ENCODE measurements at places on chromosomes 4 and X.
A peak's percentile ranks its signal among the peaks of the same experiment; 100 is the strongest.

DNA sequence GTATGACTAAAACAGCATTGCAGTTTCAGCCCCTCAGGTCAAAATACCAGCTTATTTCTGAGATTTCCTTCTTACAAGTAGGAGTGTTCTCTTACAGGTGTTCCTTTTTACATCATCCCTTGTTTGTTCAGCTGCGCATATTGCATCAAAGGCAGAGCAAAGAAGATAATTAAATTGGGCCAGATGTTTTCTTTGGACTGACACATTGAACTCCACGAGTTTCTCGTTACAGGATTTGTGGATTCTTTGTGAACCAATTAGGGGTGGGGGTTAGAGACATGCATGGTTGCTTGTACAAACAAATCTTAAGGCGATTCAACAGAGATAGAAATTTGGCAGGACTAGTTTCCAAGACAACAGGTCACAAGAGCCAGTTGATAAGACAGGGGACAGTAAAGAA is 95.7 kb downstream of the SPANXN4 start:
- no peak for DNase-seq

DNA sequence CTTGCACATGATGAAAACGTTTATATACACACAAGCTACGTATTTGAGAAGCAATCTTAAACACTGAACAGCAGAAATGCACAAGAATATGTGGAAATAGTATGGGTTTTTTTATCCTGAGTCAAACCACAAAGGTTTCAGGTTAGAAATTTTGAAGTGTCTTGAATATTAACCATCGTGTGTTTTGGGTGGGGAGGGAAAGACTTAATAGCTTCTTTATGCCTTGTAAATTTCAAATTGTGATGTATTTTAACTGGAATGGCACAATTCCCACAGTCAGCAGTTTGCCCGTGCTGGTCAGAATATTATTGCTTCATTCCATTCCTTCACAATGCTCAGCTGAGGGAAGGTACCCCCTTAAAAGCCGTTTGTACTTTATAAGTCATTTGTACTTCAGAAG is 67.4 kb upstream of the WDR1 start:
- no peak for DNase-seq

DNA sequence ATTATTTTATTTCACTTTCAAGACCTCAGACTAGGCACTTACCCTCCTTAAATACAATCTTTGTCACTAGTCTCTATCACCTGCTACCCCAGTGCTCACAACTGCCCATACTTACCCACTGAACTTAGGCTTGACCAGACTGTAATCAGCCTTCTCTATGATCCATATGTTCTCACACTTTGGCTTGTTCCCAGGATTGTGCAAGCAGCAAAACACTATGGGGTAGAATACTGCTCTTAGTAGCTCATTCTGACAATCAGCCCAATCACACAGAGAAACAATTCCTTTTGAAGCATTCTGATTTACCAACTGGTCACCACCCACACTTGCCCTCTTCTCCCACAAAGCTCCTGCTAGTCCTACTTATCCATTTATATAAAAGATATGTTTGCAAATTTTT is 878.3 kb downstream of the FSTL5 start:
- peak; percentile 1 for DNase-seq

GRCh38 chr4:100302061-100303026 is 112.1 kb upstream of the DDIT4L start:
- DNase-seq: no peak

DNA sequence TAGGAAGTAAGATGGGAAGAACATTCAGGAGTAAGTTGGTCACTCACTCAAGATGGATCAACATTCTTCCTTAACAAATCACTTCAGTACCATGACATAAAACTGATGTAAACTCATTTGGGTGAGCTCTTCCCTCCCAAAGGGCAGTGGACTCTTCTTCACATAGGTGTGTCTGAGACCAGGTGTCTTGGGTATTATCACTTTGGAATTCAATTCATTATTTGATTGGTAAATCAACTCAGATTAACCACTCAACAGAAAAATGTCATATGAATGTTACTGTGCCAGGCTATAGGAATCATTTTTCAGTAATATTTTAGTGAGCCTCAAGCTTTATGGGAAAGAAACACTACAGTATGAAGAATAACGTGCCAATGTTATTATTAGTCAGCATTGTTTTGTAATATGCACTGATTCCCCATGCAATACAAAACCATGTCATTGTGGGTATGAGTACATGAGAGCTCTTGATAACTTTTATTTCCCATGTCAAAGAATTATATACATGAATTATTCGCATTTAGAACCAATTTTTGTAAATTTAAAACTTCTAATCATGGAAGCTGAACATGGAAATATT is 58.6 kb upstream of the ETNPPL start:
- no peak for DNase-seq

DNA sequence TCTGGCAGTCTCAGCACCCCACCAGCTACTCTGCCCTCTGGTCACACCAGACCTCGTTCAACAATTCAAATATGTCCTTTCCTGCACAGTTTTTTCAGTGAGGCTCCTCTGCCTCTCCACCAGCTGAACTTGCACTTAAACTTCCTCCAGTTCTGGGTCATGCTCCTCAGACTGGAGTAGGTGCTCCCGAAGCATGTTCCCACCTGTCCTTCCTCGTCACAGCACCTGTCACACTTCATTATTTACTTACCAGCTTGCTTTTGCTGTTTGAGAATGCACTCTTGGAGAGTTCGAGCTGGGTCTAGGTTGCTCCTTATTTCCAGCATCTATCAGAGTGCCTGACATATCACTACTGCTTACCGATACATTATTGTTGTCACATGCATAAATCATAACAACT is 144.8 kb upstream of the TTC29 start:
- no peak for DNase-seq
